GF-D8 (cell line): ENCODE measurements at places on chromosomes 11 and 22.

GRCh38 chr11:26761361-26761809 is 39.5 kb upstream of the SLC5A12 start:
- no peak for DNase-seq

DNA sequence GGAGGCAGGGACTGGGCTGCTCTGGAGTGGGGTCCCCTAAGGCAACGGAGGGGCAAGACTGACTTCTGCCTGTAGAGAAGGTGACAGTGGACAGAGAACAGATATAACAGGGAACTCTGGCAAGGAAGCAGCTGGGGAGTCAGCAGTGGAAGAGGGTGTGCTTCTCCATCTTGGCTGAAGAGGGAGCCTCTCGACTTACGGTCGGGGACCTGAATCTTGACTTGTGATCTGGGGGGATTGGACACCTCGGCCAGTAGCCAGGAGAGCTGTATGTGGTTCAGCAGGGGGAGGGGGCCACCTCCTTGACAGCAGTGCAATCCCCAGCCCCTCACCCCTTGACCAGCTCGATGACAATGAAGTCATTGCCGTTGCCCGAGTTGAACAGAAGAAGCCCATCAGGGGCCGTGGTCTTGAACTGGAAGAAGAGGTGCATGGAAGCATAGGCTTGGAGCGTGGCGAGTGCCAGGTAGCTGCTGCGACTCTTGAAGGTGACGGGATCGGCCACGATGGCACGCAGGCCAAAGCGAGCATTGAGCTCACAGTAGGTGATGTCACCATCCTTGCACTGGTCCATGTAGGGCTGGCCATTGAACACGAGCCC is 60.0 kb downstream of the SLC22A12 start:
- no peak for DNase-seq

DNA sequence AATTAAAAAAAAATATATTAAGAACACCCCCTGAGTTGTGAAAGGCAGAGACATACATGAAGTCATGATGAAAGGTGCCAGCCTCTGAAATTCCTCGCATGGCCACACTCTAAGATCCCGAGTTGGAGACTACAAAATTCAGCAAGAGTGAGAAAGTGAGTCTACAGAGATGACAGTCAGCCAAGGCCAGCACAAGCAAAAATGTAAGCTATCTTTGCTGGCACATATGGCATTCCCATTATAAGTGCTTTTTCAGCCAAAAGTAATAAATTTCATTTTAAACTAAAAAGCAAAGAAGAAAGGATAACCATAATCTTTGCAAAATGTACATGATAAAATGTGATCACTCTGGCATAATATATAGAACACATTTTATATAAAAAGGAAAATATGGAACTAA is 40.6 kb downstream of the FANCF start:
- DNase-seq = no peak

GRCh38 chr11:19719960-19720359 is 7.3 kb downstream of the NAV2 start:
- DNase-seq = no peak

DNA sequence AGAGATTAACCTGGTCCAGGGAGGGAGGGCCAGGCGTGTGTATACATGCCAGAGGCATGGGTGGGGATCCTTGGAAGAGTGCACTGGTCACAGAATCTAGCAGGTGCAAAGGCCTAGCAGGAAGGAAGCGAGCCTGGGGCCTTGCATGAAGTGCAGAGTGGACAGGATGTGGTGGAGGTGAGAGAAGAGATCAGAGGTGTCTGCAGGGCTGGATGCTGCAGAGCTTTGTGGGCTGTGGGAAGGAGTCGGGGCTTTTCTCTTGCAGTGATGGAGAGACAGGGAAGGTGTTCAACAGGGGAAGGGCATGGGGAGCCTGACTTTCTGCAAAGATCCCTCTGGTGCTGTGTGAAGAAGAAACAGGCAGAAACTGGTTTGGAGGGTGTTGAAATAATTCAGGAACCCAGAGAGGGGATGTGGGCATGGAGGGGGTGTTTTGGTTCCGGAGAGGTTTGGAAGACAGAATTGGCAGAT is 2.5 kb upstream of the TPST2 start:
- DNase-seq = peak; percentile 49
